ENCODE measurements at places on chromosomes 1 and 21.
A peak's percentile ranks its signal among the peaks of the same experiment; 100 is the strongest.

GRCh38 chr1:115650961-115651360 is 9.2 kb downstream of the VANGL1 start:
- DNase-seq = no peak

- DNase-seq = no peak
These were observed 11.6 kb downstream of the MED18 start for GRCh38 chr1:28340221-28340974.

DNA sequence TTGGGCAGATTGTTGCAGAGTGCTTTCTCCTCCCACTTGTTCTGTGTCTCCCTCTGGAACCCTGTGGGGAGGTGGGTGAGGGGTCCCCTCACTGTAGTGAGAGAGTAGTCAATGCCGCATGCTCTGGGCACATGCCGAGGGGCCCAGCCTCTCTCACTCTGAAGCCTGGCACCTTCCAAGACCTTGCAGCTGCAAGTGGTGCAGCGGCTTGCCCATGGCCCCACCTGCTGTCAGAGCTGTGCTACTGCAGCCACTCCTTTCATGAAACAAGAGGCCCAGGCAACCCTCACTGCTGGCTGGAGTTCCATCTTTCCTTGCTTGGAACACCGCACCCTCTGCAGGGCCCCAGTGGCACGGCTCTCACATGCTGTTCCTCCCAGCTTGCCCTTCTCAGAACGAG is 58.4 kb upstream of the COL6A1 start:
- DNase-seq = peak; percentile 16

- no peak for DNase-seq
These were observed 13.2 kb downstream of the IER5 start for GRCh38 chr1:181101581-181102226.

GRCh38 chr1:6450943-6451373 is 15.0 kb downstream of the TNFRSF25 start:
- no peak for DNase-seq

DNA sequence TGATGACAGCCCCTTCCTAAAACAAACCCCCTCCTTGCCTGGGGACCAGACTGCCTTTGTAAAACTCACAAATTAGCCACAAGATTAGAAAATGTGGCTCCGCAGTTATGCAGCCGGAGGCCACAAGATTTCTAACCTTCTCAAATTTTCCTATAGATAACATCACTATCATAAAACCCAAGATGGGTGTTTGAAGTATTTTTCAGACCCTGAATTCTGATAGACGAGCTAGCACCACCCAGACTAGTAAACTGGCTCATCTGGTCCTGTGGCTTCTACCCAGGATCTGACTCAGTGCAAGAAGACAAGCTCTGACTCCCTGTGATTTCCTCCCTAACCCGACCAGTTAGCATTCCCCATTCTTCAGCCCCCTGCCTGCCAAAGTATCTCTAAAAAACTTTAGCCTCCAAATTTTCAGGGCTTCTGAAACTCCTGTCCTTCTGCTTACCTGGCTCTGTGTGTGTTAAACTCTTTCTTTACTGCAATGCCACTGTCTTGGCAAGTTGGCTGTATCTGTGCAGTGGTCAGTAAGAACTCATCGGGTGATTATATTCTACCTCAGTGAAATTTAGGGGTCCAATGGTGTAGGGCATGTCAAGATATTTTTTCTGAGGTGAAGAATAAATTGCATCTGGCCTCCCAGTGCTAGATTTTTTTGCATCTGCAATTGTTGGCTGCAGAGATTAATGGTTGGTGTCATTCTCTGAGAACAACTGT is 102.1 kb downstream of the S1PR1 start:
- DNase-seq = peak; percentile 19

DNA sequence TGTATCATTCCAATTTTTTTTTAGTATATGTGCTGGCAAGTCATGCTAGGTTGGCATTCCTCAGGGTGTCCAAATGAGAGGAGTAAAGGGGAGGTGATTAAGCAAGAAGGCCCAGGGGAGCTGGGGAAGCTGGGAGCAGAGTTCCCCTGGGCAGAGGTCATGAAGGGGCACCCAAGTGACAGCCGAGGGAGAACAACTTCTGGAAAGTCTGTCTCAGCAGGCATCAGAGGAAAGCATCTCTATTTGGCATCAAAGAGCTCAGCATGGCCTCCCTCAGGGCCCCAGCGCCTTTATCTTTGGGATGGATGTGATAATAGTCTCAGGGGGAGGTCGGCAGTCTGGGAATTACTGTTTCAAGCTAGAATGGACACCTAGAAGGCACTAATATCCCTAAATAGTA is 5.0 kb upstream of the ENO1 start:
- DNase-seq = no peak

- no peak for DNase-seq
These were observed 17.8 kb upstream of the LRRC47 start for GRCh38 chr1:3814065-3814464.

DNA sequence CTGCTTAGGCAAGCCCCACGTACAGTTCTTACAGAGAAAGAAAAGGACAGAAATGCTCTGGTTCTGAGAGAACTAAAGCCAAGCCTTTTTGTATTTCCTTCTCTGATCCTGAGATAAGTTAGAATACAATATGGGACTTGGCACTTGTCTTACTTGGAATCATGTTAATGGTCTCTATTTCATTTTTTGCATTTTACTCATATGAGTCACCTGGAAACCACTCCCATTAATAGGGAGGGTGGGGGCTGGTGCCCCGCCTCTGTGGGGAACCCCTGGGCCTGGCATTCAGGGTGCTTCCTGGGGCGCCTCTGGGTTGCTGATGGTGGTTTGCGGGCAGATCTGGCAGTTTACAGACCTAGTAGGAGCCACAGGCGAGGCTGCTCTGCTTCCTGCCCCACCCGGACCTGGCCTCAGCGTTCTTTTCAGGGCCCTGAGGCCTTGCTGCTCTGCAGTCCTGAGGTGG is 26.7 kb downstream of the TSPAN2 start:
- peak; percentile 80 for DNase-seq

DNA sequence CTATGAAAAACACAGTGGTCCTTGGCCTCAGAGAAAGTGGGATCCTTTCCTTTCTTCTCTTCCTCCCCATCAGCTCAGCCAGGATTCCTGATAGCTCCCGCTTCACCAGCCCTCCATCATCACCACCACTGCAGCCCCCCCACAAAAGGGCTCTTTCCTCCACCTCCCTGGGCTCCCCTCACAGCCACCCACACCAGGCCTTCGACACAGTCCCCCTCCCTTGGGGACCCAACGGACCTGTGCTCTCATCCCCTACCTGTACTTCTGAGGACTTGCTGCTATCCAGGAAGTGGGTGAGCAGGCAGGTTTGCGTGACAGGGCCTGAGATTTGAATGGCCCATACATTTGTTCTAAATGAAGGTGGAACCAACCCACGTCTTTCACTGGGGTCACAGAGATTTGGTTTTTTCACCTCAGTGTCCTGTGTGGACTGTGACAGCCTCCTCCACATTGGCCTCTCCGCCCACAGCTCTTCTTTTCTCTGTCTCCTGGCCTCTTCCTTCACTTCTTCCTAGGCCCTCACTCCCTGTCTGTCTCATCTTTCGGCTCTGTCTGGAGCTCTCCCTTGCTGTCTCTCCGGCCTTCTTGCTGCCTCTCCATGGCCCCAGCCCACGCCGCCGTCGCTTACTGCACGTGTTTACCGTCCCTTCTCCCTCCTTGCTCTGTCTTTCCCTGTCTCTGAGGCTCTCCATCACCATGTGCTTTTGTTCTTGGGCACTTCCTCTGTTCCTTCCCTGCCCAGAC is 238.6 kb downstream of the FOXD2 start:
- no peak for DNase-seq
